ENCODE measurements at places on chromosomes 7 and 10.

DNA sequence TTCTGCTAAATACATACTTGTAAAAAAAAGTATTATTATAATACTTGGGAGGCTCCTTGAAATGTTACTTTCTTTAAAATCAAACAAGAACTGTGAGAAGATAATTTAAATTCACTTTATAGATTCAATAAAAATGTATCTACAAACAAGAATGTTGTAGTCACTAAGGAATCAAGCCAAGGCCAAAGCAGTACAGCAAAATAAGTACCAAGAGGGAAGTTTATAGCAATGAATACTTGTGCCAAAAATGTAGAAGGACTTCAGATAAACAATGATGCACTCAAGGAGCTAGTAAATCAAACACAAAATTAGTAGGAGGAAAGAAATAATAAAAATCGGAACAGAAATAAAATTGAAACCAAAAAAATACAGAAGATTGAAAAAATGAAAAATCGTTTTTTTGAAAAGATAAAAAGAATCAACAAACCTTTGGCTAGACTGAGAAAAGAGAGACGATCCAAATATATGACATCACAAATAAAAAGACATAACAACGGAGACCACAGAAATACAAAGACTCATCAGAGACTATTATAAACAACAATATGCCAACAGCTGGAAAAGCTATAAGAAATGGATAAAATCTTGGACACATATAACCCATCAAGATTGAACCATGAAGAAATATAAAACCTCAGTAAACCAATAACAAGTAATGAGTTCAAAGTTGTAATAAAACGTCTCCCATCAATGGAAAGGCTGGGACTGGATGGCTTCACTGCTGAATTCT lies 286.0 kb upstream of the TMEM229A start:
- no peak for DNase-seq

GRCh38 chr7:47739891-47740290 lies 158.0 kb upstream of the TNS3 start:
- no peak for DNase-seq

DNA sequence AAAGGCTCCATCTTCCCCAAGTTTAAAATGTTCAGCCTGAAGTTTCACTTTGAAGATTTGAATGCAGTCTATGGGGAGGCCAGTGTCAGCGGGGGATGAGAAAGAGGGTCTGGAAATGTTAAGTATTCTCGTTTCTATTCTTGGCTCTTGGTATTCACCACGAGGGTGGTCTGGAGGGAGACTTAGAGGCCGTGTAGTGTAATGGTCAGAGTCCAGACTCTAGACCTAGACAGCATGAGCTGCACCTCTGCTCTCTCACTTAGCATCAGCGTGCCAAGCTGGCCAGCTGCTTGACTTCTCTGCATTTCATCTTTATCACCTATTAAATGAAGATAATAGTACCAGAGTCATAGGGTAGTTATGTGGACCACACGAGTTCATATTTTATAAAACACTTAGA lies 57.9 kb downstream of the MKX start:
- DNase-seq = no peak

- DNase-seq = peak; percentile 99
Observed at GRCh38 chr7:6008668-6009611, at the start of the genes AIMP2 and PMS2. AIMP2 (plus strand) TSS chr7:6009272; CDS start chr7:6009364, 92 bp downstream. PMS2 (minus strand) TSS chr7:6009049; CDS start chr7:6009019, 30 bp downstream.

DNA sequence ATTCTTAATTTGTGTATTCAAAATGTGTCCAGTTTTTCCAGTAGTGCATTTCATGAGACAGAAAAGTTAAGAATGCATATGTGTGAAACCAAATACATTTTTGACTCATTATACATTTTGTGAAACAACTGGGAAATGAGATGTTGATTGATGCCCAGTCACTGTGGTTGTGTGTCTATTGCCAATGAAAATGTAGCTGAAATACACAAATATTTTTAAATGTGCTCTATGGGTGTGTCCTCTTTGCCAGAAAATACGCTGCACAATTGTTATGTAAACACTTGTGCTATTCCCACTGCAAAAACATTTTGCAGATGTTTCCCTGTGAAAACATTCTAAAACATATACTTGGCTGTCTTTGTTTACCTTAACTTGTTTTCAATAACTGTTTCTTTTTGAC lies 395.2 kb downstream of the TFEC start:
- no peak for DNase-seq

DNA sequence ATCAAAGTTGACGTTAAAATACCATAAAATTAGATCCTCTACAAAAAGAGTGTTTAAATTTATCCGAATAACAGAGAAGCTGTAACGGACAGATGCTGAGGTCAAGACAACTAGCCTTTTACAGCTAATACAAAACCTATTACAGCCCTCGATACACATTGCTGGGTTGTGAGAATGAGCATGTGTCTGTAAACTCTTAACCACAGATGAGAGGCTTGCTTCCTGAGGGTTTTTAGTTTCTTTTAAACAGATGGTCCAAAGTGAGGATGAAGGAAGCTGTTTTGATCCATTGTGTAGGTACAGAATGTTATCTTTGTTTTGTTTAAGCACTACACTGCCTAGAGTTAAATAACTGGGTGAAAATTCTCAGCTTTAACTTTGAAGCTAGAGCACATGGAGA lies 578.2 kb downstream of the PARD3 start:
- no peak for DNase-seq

DNA sequence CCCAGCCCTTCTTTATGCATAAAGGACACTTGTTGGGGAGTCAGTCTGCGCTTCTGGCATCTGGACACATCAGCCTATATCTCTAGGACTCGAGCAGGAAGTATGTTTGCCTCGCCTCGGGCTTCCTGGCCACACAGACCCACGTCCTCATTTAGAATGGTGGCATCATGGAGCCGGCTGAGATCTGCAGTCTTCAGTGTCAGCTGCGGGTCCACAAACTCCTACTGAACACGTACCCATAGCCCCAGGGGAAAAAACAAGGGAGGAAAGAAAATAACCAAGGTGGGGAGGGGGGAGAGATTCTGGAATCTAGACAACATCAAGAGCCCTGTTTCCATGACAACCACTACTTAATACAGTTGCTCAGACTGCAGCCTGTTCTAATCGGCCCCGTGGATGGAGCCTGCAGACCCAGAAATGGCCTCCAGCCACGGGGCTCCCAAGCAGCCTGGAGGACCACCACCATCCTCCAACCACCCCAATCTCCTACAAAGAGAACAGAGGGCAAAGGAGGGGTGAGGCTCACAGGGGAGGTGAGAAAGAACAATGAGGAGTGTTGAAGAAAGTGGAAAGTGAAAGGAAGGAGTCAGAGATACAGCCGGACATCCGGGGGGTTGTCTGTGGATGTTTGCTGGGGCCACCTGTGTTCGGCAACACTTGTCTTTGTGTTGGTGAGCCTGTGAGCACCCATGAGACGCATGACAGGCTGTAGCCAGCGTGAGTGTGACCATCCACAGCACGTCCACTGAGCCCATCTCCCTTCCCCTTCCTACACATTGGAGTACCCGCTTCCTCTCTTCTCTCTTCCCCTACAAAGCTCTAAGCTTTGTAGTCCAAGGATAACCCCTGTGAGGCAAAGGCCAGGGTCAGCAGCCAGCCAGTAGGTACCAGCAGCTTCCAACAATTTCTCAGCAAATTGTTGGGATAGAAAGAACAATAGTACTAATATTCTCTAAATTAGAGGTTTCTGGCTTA lies 141.0 kb downstream of the PLXNA4 start:
- DNase-seq = no peak

DNA sequence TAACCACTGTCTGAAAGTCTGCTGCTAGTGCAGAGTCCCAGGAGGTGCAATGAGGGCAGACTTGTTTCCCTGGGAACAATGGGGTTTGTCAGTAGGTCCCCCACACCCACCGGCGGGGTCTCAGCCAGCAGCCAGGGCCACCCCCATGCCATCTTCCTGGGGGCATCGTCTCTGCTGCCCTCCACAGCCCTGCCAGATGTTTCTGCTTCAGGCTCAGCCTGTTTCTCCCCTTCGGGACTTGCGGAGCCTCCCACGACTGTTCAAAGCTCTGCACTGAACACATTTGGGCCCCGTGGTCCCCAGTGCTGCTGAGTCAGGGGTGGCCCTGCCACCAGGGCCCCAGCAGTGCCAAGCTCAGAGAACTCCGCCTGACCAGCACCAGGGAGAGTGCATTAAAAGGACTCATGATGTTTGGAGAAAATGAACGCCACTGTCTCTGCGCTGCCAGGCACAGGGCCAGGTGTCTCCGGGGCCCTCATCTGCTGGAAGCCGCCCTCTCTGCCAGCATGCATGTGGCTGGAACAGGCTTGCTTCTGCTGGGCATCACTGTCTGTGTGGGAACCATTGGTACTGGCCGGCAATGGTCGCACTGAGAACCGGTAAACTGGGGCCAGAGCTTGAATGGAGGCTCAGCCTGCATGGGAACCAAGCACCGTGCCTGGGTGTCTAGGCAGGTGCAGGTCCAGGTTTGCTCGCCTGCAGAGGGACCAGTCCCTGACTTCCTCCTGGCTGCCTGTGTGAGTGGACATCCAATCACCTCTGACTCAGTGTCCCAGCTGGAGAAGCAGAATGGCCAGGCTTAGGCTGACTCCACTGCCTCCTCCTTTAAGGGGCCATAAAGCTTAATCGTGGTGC lies 345.1 kb downstream of the GLRX3 start:
- no peak for DNase-seq

DNA sequence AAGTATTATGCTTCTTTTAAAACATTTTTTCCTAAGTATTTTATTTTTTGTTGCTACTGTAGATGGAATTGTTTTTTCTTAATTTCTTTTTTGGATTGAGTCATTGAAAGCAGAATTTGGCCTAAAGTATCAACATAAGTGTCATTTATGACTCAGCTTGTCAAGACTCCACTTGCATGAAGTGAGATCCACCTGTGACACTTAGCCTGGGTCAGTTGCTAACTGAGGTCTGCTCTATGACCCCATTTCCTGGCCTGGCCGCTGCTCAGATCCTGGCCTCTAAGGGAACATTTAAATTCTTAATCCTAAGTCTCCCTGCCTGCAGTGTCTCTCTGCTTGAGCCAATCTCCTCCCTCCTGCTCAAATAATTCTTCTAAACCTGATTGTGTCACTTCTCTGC lies 35.5 kb downstream of the TMEM270 start:
- DNase-seq = no peak

- DNase-seq = no peak
Observed at GRCh38 chr7:79406371-79406770, 47.1 kb downstream of the MAGI2 start.

DNA sequence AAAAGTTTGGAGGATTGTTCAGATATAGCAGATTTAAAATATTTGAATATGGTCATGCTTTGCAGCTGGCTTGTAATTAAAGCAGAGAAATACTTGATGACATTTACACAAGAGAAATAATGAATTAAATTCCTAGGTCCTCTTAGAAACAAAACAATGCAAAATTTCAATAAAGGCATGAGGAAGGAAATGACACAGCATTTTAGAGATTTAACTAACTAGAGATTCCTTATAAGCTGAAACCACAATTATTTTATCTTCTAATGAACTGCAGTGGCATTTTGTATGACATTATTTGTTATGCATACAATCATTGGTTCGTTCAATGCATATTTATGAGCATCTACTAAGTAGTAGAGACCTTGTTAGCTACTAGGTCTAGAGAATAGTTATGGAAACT lies 490.9 kb downstream of the ZWINT start:
- DNase-seq = no peak

DNA sequence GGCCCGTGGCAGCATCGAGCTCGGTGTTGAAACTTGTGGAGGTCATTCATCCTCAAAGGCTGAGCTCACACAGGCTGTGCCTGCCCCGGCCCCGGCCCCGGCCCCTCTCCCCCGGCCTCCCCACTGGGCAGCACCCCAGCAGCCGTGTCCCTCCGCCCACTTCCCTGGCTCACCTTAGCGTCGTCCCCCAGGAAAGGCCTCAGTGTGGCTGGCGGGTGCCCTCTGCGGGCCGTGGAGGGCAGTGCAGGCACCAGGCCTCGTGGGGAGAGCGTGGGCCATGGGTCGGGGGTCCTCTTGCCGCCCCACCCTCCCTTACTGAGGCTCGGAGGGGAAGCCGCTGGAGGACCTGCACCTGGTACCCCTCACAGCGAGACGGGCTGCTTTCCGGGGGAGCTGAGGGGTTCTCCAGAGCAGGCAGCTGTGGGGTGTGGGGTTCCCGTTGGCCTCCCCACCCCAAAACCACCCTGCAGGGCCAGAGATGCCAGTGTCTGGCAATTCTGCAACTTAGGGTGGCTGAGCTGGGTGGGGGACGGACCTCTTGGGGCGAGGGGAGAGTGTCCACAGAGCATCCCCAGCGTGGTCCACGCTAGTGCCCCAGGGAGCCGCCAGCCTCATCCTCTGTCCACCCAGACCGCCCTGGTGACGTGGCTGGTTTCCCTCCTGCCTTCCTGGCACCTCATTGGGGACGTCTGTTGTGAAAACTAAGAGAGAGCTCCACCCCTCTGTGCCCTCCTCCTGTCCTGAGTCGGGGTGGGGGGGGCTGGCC lies 44.2 kb upstream of the DPYSL4 start:
- DNase-seq = no peak

- peak; percentile 98 for DNase-seq
Observed at GRCh38 chr10:71860243-71861029, 9.4 kb upstream of the PSAP start.

GRCh38 chr7:24492576-24492975 lies 80.7 kb upstream of the PALS2 start:
- DNase-seq = no peak

DNA sequence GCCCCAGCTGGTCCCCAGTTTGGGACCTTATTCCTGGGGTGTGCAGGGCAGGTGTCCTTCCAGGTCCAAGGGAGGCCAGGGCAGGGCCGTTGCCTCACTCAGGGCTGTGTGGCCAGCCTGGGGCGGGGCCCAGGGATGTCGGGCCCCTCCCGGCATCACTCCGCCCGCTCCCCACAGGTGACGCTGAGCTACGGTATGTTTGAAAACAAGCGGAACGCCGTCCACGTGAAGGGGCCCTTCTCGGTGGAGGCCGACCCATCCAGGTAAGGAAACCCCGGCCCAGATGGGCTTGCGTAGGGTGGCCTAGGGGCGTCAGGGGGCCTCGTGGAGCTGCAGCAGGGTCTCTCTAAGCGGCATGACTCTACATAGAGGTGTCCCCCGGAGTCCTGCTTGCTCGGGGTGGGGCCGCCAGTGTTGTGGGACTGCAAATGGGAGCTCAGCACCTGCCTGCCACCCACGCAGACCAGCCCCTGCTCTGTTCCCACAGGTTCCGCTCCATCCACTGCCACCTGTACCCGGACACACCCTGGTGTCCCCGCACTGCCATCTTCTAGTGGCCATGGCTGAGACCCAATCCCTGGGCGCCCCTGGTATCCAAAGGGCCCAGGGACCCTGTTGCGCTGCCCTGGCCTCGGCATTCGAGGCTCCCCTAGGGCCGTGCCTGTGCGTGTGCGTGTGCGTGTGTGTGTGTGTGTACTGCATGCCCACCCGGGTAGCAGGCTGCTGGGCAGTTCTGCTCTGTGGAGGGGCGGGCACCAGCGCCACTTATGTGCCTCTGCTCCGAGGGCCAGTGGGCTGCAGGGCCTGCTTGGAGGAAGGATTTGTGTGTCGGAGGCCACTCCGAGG lies 7.3 kb downstream of the LFNG start:
- no peak for DNase-seq

- DNase-seq = no peak
Observed at GRCh38 chr7:27158436-27159265, 2.2 kb upstream of the HOXA7 start.

- no peak for DNase-seq
Observed at GRCh38 chr10:13298748-13299436, 972 bp downstream of the PHYH start.

- DNase-seq = peak; percentile 85
Observed at GRCh38 chr7:128883622-128884448, 21.2 kb downstream of the ATP6V1F start.

Data from right atrium auricular region (tissue), 2 donors.